AG04449 (cell line): ENCODE measurements at places on chromosomes 3 and 15.
A peak's percentile ranks its signal among the peaks of the same experiment; 100 is the strongest.

DNA sequence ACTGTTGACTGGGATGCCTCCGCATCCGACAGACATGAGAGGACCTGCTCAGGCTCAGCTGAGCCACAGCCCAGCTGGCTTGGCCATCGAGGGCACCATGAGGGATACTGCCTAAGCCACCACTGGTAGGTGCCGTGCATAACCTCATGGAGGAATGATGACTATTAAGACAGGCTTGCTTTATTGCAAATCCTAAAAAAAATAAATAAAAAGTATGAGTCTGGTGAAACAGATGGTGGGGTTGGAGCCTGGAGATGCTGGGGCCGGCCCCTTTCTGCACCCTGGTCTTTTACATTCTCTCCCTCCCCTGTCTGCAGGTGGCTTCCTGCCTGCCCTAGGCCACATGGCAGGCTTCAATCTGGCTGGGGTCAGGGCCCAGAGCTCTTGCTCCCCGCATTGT lies 24.0 kb upstream of the RAD18 start:
- DNase-seq: no peak

- no peak for DNase-seq
Measured at GRCh38 chr3:79639855-79640254, 127.9 kb downstream of the ROBO1 start.

DNA sequence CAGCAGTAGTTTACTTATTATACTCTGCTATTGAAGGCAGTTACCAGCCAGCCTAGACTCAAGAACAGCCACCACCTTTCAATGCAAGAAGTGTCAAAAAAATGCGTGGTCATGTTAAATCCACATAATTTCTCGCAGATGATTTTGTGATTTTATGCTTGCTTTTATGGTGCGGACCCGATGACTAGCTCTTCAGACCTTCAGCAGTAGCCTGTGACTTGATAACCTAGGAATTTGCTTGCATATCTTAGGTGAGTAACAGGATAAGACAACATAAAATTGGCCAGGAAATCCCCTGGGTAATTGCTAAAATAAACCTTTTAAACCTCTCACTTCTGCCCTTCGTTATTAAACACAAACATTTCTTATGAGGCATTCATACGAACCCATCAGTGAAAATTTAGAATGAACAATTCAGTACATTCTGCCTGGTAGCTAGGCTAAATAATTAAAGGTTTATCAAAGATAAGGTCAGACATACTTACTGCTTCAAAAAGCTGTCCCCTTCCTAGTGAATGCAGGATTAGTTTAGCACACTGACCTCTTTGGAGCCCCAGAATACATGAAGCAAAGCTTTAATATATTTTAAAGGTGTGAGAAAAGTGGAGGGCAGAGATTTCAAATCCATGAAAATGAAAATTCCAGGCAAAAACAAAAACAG lies 798.8 kb downstream of the OTOL1 start:
- peak; percentile 95 for DNase-seq

DNA sequence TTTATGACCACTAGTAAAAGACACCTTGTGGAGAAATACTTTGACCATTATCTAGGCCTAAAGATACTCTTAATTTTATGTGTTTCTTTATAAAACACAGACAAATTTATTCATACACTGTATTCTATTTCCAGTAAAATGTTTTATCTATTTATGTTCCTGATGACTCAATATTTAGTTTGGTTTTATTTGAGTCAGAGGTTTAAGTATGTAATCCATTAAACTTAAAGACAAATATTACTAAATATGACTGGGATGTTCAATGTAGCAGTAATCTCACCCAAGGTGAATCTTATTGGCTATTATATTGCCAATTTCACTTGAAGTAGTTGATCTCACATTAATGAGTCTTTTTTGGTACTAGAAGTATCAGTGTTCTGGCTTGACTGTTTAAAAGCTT lies 799.7 kb downstream of the CADM2 start:
- DNase-seq: no peak
